ENCODE measurements at places on chromosomes 6 and 20.

DNA sequence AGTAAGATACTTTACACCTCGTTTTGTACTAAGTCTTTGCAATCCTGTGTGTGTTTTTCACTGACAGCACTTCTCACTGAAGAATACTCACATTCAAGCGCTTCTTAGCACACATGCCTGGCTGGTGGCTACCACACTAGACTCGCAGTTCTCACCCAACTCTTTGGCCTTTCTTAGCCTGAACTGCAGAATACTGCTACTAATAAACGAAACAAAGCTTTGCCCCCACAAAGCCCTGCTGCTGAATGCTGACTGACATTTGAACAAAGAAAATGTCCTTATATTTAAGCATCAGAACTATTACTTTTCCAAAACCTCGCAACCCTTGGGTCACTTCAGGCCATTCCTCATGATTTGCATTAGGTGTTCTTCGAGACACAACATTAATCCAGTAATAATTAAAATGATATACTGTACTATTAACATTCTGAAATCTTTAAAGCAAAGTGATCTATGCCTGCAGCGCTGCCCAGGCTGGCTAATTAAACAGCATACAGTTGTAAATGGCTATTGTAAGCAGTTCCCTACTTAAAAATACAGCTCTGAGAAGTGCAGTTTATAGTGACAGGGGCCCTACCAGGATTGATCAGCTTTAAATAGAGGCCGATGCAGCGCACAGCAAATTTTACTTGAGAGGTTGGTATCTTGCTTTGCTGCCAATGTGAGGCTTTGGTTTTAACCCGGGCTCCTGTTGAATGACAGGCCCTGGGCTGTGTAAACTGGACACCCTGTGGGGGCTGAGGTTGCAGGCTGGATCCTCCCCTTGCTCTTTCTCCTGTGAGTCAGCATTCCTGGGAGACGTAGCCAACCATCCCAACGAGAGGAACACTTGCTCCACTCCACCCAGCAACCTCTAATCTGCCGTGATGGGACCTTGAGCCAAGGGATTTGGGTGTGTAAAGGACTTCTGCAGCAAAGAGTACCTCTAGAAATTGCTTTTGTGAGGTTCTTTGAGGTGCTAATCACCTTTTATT is 899.0 kb downstream of the TFAP2A start:
- DNase-seq: no peak

GRCh38 chr6:39496915-39497314 is 174.4 kb upstream of the KCNK16 start:
- DNase-seq: no peak

DNA sequence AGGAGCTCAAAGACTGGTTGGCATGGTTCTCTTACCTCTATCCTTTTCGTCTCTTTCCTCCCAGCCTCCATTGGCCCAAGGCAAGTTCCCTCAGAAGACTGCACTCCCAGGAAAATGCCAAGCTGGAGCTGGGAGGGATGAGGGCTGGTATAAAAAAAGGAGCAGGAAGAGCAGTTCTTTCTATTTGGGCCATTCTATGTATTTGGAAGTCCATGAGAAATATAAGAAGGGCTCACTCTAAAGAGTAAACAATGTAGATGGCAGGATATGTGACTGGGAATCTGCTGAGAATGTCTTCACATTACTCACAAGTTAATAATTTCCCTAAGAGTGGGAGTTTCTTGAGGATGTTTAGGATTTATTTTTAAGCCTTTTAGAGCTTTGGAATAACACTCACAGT is 36.6 kb upstream of the ADTRP start:
- no peak for DNase-seq

GRCh38 chr6:121652726-121653623 is 217.5 kb downstream of the GJA1 start:
- DNase-seq: no peak

DNA sequence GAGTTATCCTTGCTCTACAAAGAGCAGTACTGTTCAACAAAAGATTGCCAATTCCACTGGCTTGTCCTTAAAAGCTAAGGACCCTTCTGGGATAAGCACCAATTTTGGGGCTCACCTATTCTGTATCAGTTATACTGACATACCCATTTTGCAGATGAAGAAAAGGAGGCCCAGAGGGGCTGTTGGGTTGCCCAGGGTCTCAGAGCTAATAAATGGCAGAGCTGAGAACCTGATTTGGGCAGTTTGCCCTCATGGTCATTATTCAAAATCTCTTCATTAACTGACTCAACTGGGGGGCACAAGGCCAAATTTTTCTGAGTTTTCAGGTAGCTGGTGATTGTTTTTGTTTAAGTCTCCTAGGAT is 31.3 kb downstream of the NSFL1C start:
- DNase-seq: no peak

GRCh38 chr20:6882561-6883291 is 115.2 kb downstream of the BMP2 start:
- DNase-seq: peak; percentile 12

All from DMS79 treated with DMSO at 0.1 percent for 48 hours (cell line).